Umbilical cord (tissue), 2 donors: ENCODE measurements at places on chromosomes 7 and 10.

DNA sequence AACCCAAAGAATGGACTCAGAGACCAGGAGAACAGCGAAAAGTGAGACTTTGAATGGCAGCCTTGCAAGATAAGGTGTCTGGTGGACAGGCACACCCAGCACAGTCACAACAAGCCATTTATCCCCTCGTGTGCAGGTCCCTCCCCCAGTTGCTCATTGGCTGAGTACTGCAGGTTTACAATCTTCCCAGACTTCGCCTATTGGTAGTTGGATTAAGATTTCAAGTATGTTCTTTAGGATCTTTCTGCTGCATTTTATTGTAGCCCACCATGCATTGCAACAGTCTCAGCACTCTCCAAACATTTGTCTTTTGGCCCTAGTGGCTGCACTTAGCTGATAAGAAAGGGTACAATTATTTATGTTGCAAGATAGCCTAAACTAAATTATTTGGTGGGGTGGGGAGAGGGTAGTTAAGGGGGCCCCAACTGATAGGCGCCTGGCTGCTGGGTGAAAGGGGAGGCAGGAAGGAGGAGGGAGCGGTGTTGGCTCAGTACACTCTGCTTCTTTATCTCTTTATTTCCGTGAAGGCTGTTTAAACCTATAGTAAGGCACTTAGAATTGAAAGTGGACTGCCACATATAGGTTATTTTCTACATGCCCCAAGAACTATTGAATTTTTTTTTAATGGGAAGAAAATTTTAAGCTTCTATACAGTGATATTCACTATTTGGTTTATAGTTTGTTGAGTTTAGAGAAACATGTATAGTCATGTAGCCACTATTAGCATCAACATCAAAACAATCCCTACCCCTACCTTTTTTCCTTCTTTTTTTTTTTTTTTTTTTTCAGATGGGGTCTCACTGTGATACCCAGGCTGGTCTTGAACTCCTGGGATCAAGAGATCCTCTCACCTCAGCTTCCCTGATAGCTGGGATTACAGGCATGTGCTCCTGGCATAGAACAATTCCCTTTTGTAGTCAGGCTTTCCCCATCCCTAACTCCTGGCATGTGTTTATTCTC, 54.2 kb downstream of the GUSB start:
- DNase-seq = no peak

DNA sequence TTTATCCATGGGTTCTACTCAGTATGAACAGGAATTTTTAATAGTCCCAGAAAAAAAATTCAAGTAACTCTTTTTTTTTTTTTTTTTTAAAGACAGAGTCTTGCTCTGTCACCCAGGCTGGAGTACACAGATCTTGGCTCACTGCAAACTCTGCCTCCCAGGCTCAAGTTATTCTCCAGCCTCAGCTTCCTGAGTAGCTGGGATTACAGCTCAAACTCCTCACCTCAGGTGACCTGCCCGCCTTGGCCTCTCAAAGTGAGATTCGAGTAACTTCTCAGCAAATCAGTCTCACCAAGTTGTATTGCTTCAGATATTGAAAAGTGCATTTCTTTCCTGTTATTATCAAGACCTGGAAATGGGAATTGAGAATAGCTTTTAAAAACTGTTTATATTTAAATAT, 281.2 kb upstream of the MINDY3 start:
- DNase-seq = no peak

DNA sequence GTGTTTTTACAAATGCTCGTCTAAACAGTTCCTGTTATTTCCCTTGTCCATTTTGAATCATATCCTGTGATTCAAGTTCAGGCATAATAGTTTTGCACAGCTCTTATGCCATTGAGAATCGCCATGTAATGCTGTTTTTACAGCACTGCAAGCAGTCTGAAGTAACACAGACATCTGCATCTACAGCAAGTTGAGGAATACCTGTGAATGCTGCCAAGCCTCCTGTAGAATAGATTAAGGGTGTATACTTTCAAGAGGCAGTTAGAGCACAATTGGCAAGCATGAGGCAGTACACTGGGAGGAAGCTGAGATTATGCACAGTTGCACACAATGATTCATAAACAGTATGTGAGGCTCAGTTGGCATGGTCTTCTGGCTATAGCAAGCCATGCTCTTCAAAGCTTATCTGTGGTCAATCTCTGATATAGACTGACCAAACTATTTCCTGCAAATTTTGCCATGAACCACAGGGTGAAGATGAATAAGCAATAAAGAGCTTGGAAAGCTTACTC, 121.9 kb upstream of the AKR1E2 start:
- DNase-seq = peak; percentile 63

DNA sequence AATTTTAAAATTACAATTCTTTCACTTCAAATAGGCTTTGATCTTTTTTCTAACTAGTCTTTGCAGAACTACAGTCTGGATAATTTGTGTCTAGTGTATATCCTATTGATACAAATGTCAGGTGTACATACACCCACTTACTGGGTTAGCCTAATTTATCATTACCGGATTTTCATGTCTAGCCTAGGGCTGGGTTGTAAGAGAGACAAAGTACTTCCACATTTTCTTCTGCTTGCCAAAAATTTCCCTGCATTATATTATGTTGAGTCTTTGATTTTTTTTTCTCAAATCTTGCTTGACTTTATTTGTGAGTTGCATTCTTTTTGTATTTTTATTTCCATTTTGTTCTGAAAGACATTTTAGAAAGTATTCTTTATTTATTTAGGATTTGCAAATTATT, 284.8 kb upstream of the FZD8 start:
- DNase-seq = peak; percentile 19

DNA sequence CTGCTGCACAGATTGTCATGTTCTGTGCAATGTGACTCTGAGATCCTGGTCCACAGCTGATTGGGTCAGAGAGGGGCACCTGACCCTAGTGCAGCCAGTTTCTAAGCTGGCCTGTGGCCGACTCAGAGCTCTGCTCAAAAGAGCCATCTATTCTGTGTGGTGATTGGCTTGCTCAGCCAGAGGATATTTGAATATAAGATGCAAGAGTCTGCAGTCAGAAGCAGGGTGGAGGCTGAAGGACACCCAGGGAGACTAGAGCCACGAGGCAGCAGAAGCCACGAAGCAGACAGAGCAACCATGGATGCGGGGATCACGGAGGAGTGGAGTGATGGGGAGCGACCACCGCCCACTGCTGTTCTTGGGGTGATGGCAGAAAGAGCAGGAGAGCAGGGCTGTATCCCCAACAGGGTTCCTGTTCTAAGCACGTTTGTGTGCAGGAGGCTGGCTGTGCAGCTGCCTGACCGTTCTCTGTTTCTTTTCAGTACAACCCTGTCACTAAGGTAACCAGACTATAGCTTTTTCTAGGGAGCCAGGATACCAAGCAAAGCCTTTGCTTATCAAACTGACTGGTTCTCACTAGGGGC, 19.5 kb upstream of the RHEB start:
- DNase-seq = peak; percentile 83

GRCh38 chr7:41882256-41882655, 179.4 kb upstream of the INHBA start:
- no peak for DNase-seq

GRCh38 chr7:122689346-122690109, 9.4 kb downstream of the RNF133 start:
- no peak for DNase-seq

GRCh38 chr10:19845503-19846368, 29.5 kb downstream of the PLXDC2 start:
- DNase-seq = no peak

- DNase-seq = no peak
Observed at GRCh38 chr10:111086574-111086973, 9.7 kb downstream of the ADRA2A start.

GRCh38 chr10:97514344-97514743, 15.6 kb downstream of the UBTD1 start:
- DNase-seq = no peak

DNA sequence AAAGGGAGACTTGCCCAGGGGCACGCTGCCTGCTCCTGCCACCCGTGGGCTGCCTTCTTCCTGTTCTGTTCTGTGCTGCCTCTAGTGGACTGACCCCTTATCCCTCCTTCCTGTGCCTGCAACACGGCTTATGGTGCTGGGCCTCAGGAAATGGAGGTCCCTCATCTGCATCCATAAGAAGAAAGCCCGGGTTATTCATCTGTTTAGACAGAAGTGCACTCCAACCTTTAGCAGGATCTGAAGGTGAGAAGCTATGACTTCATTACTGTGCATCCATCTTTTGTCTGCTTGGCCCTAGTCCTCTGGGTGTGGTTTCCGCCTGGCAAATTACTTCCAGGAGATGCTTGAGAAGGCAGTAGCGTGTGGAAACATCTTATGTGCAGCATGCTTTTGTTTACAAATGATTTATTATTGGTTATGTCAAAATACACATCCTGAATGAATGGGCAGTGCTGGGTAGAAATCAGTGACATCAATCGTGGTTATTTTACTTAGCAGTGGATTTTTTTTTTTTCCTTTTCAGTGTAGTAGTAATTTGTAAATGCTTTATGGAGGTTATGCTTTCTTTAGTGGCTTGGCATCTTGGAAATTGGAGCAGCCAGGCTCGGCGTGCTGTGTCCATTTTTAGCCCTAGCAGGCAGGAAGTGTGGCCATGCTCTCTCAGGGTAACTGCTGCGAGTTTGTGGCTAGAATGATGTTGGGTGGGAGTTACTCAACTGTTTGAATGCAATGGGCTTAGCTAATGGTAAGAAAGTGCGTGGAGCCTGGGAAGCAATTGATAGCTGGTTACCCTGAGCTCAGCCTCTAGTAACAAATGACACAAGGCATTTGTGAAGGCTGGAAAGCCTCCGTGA, 12.7 kb downstream of the PTPRE start:
- no peak for DNase-seq

- DNase-seq = peak; percentile 73
Observed at GRCh38 chr10:75404815-75405597, 3.4 kb upstream of the ZNF503 start.

- no peak for DNase-seq
Observed at GRCh38 chr10:123529146-123529760, 136.9 kb upstream of the GPR26 start.

DNA sequence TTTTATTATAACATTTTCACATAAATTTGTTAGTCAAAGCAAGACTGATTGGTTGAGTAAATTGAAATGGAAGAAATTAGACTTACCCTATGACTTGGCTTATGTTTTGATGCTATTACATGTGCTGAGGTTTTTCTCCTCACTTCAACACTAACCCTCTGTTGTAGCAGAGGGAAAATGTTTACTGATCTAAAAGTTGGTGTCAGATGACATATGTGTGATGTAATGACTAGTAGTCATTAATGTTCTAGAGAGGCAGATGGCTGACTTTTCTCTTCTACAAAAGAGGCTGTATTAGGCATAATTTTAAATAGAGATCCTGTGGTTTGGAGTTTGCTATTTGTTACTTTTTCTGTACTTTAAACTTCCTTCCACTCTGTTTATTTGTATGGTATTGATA, 266.0 kb downstream of the BBS9 start:
- DNase-seq = no peak

DNA sequence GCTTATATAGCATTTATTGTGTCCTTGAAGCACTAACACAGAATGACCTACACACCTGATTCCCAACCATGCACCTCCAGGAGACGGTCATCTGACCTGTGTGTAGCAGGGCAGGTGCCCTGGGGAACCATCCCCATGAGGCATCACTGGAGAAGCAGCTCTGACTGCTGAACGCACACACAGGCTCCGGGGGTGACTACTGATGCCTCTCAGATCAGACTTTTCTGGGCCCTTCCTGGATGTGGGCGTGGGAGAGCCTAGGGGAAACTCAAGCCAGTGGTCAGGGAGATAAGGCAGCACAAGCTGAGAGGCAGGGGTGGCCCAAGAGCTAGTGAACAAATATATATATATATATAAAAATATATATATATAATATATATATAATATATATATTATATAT, 37.6 kb downstream of the CPXM2 start:
- DNase-seq = no peak

- DNase-seq = peak; percentile 89
Observed at GRCh38 chr10:123912871-123913270, 21.3 kb upstream of the CPXM2 start.

GRCh38 chr7:90455163-90456030, 14.0 kb upstream of the PTTG1IP2 start:
- peak; percentile 45 for DNase-seq

DNA sequence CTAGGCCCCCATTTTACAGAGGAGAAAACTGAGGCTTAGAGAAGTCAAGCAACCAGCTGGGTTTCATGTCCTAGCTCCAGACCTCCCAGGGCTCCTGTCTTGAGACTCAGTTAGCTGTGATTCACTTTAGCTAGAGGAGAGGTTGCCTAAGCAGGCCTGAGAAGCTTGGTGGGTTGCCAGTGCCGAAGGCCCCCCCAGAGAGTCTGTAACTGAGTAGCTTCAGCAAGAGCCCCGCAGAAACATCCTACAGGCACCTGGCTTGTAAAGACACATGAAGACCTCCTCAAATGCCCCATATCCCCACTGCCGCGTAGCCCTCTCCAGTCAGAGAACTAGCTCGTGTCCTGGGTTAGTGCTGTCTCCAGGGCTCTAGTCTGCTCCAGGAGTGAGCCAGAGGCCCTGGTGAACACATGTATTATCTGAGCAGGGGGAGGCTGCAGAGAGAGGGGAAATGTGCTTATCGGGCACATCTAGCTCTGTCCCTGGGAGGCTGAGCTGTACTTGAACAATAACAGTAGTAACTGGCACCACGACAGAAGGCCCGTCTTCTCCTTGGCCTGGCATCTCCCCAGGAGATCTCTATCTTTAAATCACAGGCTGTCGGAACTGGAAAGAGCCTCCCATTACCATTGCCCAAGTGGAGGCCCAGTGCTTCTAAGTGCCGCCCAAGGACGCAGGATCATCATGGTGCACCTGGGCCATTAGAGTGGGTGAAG, 28.9 kb downstream of the UNC5B start:
- DNase-seq = peak; percentile 63

- no peak for DNase-seq
Observed at GRCh38 chr10:26960308-26960707, 99.5 kb upstream of the ABI1 start.

- DNase-seq = no peak
Observed at GRCh38 chr7:21656796-21657195, 114.0 kb downstream of the DNAH11 start.

- no peak for DNase-seq
Observed at GRCh38 chr7:112726076-112726475, 64.1 kb downstream of the TMEM168 start.

DNA sequence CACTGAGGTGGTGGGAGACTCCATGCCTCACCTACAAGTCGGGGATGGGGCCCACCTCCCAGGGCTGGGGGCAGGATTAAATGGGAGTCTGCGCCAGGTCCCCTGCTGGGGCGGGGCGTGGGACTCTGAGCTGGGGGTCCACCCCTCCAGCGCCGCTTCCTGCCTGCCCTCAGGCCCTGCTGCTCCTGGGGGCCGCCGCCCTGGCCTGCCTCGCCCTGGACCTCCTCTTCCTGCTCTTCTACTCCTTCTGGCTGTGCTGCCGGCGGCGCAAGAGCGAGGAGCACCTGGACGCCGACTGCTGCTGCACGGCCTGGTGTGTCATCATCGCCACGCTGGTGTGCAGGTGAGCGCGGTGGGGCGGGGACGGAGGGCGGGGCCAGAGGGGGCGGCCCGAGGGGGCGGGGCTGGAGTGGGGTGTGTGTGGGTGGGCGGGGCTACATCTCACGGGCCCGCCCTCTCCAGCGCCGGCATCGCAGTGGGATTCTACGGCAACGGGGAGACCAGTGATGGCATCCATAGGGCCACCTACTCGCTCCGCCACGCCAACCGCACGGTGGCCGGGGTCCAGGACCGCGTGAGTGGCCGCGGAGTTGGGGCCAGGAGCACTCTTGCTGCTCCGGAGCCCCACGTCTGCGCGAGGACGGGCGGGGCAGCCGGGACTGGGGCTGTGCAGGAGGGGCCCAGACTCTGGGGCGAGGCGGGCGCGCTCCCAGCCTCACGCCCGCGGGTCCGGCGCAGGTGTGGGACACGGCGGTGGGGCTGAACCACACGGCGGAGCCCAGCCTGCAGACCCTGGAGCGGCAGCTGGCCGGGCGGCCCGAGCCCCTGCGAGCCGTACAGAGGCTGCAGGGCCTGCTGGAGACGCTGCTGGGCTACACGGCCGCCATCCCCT, 15.1 kb downstream of the TTYH3 start:
- no peak for DNase-seq
